ENCODE measurements at places on chromosomes 11 and 22.

GRCh38 chr22:29479417-29480261, at the start of gene NEFH:
NEFH (plus strand) TSS chr22:29480218; CDS start chr22:29480263, 45 bp downstream.
- DNase-seq: no peak

DNA sequence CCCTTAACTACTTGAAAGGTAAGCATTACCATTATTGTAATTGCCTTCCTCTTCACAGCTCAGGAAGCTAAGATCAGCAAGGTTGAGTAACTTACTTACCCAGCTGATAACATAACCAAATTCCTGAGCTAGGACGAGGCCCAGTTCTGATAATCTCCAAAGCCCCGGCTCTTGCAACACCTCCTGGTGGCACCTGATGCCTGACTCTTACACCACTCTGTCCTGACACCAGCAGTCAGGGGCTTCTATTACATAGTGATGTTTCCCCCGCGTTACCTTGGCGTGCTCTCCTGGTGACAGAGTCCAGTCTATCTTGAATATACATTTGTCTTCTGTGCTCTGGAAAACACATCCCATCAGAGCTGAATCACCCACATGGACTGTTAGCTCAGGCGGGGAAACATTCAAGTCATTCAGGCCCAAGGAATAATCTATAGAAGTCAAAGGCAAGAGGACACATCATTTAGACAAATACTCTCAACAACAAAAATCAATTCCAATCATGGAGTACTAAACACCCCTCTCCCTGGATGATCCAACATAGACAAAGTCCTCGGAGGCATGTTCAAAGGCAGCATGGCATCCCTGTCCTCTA, 12.6 kb downstream of the JAML start:
- DNase-seq: no peak

GRCh38 chr11:78860720-78861422, 286.2 kb upstream of the NARS2 start:
- DNase-seq: no peak

DNA sequence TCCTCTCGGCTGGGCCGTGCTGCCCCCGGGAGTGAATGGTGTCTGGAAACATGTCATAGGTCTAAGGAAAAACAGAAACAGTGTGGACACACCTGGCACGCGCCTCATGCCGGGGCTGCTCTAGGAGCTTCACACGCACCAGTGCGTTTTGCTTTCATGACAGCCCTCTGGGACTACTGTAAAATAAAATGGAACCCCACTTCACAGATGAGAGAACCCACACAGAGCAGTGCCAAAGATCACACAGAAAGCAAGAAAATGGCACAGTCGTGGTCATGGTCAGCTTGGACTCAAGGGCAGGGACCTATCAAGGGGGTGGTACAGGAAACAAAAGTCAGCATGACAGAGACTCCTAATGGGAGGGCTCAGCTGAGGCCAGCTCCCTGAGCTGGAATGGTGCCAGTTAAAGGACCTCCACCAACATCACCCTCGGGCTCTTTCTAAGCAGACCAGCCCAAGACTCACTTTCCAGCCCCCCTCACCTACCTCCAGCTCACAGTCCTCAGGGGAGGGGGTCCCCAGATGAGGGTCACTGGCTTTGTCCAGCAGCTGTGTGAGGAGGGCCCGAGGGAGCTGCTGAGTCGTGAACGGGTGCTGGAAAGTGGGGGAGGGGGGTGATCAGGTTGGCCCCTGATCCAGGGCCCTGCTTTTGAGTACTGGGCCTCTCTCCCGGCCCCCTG, 3.3 kb downstream of the MAP4K2 start:
- no peak for DNase-seq

- no peak for DNase-seq
These were observed 1.7 kb upstream of the TYMP start for GRCh38 chr22:50531546-50531961.

DNA sequence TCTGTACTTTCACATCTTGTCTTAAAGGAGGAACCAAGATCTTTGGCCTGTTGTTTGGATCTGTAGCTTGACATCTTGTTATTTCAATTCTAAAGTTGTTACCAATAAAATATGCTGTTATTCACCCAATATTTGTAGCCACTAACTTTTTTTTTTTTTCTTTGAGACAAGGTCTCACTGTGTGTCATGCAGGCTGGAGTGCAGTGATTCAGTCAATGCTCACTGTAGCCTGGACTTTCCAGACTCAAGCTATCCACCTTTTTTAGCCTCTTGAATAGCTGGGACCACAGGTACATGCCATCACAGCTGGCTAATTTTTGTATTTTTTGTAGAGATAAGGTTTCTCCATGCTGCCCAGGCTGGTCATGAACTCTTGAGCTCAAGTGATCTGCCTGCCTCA, 769.4 kb downstream of the DLG2 start:
- DNase-seq: peak; percentile 4

All from AG08396 (cell line).